Renal cortical epithelial cell (primary cell): ENCODE measurements at places on chromosomes 1 and 21. TPM values are rescaled to one million over a fixed set of nuclear protein-coding genes. Genes with fewer than 3 reads are reported as not detected.

- DNase-seq: no peak
These were observed 1.4 kb downstream of the PSEN2 start for GRCh38 chr1:226871636-226872327.

Gene PPFIA4
- 1.6 and 12.4 TPM in 2 replicates for total RNA-seq

Gene C4BPB
- total RNA-seq: not detected in 2 replicates

Gene PCAT6
- total RNA-seq: 0.40 TPM in 1 of 2 replicates, not detected in the other

- no peak for DNase-seq
These were observed 155.5 kb downstream of the CLIC6 start for GRCh38 chr21:34824314-34824713.

GRCh38 chr1:226953175-226953800 is 13.2 kb downstream of the COQ8A start:
- no peak for DNase-seq

GRCh38 chr21:36698385-36698980 is 432 bp upstream of the SIM2 start:
- no peak for DNase-seq

DNA sequence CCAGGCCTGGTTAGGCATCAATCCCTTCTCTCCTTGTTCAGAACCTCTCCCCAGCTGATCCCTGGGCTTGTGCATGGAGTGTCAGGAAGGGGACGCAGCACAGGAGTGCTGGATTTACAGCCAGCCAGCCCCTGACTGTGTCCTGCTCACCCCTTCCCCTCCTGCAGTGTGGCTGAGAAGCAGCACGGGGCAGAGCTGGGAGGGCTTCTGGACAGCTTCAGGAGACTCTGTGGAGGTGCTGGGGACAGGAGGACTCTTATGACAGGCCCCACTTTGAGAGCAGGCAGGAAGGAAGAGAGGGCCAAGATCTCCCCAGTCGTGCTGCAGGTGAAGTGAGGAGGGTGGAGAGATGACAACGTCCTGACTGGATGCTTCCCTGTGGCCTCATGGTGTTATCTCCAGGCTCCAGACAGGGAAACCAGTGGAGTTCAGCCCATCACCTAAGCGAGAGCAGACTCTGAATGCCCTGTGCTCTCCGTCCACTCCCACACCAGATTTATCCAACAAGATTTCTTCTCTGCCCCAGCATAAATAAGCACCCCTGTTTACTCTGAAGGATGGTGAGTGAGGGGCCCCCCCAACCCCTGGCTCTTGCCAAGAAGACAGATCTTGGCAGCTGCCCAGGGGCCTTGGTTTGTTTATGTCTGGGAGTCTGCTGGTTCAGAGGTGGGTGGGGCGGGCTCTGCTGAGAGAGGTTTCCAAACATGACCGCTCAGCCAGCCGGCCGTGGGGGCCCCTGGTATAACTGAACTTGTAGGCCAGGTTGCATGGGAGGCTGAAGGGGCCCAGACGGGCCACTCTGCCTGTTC is 21.3 kb downstream of the TMCC2 start:
- peak; percentile 20 for DNase-seq

Gene HAX1
- total RNA-seq: 46.1 and 132 TPM in 2 replicates

DNA sequence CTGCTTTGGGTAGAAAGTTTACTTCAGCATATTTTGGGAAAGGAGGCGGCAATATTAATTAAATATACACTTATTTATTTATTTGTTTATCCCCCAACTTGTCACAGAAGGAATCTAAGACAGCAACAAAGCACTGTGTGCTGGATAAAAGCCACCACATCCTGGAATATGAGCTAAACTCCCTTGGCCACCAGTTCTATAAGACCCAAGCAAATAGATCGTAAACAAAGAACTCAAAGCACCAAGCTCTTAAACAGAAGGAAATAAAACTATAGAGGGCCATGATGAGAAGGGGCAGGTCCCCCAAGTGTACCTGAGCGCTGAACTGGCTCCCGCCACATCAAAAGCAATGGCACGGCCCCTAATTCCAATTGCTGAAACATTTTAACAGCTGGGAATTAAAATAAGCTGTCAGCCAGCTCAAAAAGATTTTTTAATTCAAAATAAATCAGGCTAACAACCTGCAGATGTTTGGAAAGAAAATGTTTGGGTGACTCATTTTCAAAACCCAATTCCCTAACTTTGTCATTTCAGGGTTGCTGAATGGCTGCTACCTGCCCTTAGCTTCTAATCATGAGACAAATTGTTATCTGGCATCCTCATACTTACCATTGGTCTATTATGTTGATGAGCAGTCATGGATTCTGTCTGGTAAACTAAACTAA is 127.1 kb downstream of the SLC30A10 start:
- no peak for DNase-seq
